ENCODE measurements at places on chromosomes 5 and 9. TPM values are rescaled to one million over a fixed set of nuclear protein-coding genes. Genes with fewer than 3 reads are reported as not detected.

FOXI1 gene
- not detected for total RNA-seq

TNFSF15 gene
- 0.43 TPM for total RNA-seq

IFNB1 gene
- total RNA-seq = 0.80 TPM

ADAMTS6 gene
- 3.8 TPM for total RNA-seq

GRCh38 chr5:167953151-167953798 is 338.2 kb upstream of the WWC1 start:
- no peak for DNase-seq

- no peak for DNase-seq
Measured at GRCh38 chr5:38473008-38473407, 83.4 kb downstream of the LIFR start.

DNA sequence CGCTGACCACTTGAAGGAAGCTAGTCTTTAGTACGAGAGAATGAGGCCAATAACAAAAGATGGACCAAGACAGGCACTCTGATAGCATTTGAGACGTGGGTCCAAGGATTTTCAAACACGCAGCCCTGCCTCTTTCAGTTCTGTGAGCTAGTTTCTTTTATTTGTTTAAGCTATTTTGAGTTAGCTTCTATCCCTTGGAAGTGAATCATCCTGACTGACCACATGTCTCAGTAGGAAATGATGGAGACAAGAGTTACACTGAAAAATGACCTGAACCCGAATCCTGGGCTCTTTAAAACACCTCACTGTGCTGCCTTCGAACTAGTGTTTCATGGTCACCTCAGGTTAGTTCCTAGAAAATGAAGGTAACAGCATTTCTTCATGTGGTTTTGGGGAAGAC is 9.9 kb downstream of the TEK start:
- DNase-seq = no peak

DNA sequence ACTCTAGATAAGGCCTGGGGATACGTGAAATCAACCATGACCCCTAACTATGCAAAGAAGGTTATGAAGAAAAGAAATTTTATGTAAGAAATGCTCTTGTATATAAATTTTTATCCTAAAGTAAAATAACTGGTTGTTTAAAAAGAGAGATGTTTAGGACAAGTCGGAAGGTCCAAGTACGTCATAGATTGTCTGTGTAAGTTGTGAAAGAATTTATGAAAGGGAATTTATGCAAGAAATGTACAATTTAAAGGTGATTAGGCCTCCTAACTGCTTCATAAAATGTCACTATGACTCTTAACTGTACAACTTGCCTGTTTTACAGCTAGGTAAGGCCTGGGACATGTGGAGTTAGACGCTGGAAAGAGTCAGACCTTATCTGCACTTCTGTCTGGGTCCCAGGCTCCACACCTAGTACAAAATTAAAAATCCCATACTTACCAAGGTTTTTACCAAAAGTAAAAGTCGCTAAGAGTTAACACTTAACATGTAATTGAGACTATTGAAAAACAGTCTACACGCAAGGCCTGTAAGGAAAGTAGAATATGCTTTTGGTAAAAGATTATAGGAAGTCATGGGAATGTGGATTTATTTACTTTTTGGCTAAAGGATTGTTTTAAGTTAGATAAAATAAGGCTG is 77.4 kb downstream of the KIAA0825 start:
- DNase-seq = no peak

DNA sequence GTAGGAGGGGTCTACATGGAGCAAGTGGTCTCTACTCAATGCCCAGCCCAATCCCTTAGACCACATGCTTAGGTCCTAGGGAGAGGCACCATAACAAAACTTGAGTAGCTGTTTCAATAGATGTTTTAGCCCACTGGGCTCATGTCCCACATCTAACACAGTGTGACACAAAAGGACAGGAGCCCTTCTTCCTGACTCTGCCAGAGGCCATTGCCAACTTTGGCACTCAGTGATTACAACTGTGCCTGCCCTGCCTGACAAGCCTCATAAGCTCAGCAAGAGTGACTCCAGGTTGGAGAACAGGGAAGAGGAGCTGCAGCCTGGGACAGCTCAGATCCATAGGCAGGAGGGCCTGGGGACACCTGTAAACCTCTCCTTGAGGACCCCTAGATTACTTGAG is 230.8 kb downstream of the ENC1 start:
- DNase-seq = no peak

GRCh38 chr9:27590651-27591050 is 17.4 kb upstream of the C9orf72 start:
- DNase-seq = no peak

DNA sequence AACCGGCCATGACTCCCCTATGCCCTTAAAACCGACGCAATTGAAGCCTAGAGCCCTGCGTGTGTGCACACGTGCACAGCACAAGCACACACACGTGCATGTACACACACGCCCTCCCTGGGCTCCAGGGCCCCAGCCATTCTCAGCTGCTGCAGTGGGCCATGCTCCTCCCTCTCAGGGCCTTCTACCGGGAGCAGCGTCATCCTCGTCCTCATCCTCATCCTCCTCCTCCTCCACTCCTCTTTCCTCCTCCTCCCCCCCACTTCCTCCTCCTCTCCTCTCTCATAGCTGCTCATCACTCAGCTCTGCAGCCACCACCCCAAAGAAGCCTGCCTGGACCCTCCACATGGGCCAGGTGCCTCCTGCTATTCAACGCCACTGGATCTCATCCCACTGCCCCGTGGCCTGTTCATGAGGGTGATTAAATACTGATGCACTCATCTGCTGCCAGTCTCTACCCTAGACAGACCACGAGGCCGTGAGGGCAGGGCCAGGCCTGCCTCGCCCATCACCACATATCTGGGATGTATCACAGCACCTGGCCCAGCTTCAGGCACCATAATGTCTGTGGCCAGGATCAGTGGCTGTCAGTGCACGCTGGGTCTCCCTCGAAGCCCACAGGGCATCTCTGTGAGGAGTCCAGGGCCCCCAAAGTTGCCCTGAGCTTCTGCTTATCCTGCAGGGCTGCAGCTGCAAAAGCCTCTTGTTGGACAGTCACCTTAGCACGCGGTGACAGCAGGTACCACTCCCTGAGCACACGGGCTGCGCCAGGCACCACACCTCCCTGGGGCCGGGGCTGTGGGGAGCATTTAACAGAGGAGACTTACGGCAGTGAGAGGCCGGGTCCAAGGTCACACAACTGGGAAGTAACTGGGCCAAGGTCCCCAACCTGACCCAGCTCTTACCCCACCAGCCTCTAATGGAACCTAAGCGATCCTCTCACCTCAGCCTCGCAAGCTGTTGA is 9.8 kb downstream of the FAM78A start:
- DNase-seq = peak; percentile 43

DNA sequence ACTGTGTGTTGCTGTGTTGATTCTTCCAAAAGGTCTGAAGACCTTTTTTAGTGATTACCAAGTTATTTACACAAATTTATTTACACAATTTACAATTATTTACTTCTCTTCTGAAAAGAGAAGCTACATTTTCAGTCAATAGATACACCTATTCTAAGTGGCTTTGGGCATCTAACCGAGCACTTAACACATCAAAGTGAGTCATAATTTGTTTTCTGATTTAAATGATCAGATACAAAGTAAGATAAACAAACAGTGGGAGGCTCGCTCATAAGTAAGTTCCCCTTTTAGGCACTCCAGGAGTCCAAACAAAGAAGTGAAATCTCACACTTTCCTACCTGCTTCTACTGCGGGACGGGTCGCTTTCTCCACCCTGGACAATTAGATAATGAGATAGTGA is 90.2 kb downstream of the APBA1 start:
- no peak for DNase-seq

GRCh38 chr5:68834491-68834981 is 259.3 kb upstream of the SLC30A5 start:
- DNase-seq = no peak

GRCh38 chr5:163347671-163348070 is 89.7 kb upstream of the CCNG1 start:
- DNase-seq = peak; percentile 65

GRCh38 chr9:105216440-105217178 is 27.8 kb upstream of the SLC44A1 start:
- DNase-seq = no peak
